HT1080 (cell line): ENCODE measurements at places on chromosomes 13 and 19. TPM values are rescaled to one million over a fixed set of nuclear protein-coding genes. Genes with fewer than 3 reads are reported as not detected.

DNA sequence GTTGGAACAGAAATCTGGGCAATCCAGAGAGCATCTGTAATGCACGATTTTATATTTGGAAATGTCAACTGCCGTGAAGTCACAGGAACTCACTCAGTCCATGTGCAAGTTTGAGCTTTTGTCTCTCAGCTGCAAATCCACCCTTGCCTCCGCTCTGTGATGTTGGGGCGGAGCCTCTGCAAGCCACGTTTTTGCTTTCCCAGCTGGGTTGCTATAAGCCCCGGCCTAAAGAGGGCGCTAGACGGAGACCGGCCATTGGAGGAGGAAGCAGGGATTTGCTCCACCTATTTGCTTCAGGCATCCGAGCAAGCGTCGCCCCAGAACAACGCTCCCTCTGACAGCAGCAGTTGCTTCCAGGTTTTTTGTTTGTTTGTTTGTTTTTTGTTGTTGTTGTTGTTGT, 56.2 kb downstream of the TRPM4 start:
- no peak for DNase-seq

DNA sequence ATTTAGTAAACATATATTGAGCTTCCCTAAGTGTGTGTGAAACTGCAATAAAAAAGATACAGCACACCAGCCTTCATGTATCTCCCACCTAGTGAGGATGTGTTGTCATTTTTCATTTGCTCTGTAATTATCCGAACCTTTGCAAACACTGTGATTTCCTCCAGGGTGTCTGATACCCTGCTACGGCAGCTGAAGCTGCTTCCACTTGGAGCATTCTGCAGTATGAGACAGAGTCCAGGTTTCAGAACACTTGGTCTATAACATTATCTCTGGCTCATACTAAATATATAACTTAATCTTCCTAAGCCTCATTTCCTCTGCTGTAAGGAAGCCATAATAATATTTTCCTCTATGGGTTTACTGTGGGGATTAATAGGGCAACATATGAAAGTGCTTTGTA, 1338.1 kb upstream of the SLC10A2 start:
- DNase-seq: no peak

DNA sequence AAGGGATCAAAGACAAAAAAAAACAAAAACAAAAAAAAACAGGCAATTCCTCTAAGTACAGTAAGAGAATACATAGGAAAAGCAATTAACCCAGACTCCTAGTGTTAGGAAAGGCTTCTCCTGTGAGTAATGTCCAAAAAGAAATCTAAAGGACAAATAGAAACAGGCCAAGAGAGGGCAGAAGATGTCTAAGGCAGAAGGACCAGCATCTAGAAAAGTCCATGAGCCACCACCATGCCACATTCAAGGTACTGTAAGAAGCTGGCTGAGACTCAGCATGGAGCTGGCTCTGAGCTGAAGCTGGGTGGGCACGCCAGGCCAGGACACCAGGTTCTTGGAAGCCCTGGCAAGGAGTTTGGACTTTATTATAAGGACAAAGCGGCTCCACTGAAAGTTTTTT, 118.1 kb upstream of the FRY start:
- DNase-seq: no peak

- no peak for DNase-seq
These were observed at the start of gene KLK6 for GRCh38 chr19:50969413-50969760. TSS of gene KLK6 (minus strand) at chr19:50969591. CDS start at chr19:50968104, 1,487 bp downstream.

DNA sequence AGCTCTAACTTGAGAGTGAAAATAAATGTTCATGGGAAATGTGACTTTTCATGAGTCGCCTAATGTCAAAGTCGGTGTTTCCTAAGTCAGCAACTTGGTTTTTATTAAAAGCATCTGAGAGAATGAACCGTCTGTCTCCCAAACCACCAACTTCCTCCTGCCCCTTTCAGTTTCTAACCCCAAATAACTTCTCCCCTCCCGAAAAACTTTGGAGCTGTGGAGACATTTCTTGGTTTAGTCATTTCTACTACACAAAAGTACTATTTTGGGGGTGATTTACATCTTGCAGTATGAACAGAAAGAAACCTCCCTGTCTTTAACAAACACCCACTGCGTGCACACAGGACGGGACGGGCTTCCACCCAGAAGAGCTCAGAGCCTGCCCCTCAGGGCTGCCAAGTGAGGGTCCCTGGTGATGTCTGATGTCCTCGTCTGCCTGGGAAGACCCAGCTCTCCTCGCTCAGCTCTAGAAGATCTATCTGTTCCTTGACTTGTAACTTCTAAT, 65.0 kb downstream of the RASA3 start:
- peak; percentile 77 for DNase-seq

DNA sequence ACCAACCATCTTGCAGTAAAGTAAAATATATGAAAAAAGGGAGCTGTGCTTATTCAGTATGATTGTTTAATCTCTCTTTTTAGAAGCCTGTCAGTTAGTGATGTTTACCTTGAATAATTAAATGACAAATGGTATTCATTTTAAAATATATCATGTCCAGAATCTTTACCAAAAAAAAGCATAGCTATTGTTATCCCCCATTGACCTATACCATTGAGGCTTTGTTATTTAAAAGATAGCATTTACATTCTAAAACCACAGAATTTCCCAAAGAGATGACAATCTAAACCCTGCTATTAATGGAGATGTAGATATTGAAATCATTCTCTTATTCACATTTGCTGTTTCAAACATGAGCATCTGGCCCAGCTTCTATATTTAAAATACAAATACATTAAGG, 2.2 kb downstream of the CNMD start:
- no peak for DNase-seq

DNA sequence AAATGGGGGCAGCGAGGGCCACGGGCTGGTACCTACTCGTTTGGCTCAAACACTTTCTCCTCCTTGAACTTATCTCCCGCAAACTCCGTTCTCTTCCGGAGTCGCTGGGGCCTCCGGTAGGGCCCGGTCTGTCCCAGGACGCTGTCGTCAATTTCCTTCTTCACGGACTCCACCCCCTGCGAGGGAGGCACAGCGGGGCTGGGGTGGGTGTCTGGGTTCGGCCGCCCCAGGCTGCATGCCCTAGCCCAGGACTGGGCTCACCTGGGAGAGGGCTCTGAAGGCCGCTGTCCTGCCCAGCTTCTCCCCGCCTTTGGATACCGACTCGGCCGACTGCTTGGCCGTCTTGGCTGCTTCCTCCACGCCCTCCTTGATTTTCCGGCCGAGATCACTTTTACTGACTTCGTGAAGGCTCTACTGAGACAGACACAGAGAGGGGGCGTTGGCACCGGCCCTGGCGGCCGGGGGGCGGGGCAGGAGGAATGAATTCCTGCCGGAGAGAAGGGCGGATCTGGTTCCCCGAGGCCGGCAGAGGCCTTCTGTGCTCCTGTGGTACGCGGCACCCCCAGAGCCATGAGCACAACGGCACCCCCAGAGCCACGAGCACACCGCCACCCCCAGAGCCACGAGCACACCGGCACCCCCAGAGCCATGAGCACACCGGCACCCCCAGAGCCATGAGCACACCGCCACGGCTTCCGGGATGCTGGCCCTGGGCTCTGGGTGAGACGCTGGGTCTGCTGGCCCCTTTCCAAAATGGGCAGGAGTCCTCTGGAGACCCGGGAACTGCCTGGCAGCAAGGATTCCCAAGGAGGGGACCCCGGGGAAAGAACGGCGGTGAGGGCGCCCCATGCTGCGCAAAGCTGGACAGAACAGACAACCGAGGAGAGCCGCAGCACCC, 8.1 kb upstream of the CTXN1 start:
- no peak for DNase-seq

Gene ATP8B3
- total RNA-seq: 6.1 and 9.8 TPM in 2 replicates
